ENCODE measurements at places on chromosomes 7 and 10.

DNA sequence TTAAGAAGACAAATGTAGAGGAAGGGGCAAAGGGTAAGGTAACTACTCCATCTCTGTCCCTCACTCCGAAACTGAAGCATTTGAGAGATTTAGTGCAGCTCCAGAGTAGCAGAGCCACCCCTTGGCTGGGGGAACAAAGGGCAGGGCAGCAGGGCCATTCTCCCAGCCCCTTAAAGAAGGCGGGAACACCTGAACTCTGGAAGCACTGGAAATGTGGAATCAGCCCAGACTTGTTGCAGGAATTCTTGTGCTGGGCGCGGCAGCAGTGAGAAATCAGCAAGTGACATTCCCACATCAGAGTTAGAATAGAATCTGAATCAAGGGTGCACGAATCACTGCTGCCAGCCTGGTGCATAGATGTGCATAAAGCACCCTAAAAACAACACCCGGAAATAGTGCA, 34.4 kb upstream of the GRM8 start:
- no peaks in the 10 kb centered on the region for H3K27me3 ChIP-seq
- H3K4me1 ChIP-seq = no peaks in the 10 kb centered on the region
- no peak overlapping the region for H3K27ac ChIP-seq

- H3K36me3 ChIP-seq = no peaks in the 10 kb centered on the region
- H3K4me3 ChIP-seq = no peak overlapping the region
- DNase-seq = no peak
- H3K27ac ChIP-seq = no peak overlapping the region
These were observed 1175.3 kb downstream of the GATA3 start for GRCh38 chr10:9229702-9230244.

DNA sequence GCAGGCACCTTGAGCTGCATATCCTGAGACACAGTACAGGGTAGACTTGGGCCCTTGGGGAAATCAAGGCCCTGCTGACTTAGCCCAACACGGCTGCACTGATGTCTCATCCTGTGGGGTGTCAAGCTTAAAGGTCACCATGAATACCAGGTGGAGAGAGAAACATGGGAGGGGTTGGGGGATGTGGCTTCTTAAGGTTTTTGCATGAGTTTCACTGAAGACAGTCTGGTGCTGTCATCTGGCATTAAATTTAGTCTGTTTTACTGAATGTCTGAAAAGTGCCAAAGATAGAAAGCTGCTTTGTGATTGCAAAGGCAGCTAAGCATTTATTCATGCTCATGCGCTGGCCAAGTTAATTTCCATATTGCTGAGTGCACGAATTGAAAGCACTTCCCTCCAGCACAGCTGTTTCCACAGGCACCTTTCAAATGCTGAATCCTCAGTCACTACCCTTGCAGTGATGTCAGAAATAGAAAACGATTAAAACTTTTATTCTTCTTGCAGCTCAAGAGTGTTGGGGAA, 102.1 kb downstream of the OSBPL3 start:
- H3K4me3 ChIP-seq = no peak overlapping the region
- H3K4me1 ChIP-seq = peaks cover 13% of the 10 kb centered on the region
- no peaks in the 10 kb centered on the region for H3K36me3 ChIP-seq
- no peaks in the 10 kb centered on the region for H3K27me3 ChIP-seq
- no peak for DNase-seq

- no peaks in the 10 kb centered on the region for H3K36me3 ChIP-seq
- H3K27ac ChIP-seq = no peak overlapping the region
- H3K27me3 ChIP-seq = no peaks in the 10 kb centered on the region
- DNase-seq = peak; percentile 68
- no peaks in the 10 kb centered on the region for H3K4me1 ChIP-seq
These were observed 174.5 kb upstream of the PPP2R2D start for GRCh38 chr10:131726076-131726880.

GRCh38 chr10:75234683-75235374, 928 bp downstream of the COMTD1 start:
- H3K4me3 ChIP-seq = peak overlapping the region; percentile 77
- peak; percentile 87 for DNase-seq
- H3K36me3 ChIP-seq = peaks cover 25% of the 10 kb centered on the region
- no peaks in the 10 kb centered on the region for H3K27me3 ChIP-seq
- H3K27ac ChIP-seq = no peak overlapping the region

DNA sequence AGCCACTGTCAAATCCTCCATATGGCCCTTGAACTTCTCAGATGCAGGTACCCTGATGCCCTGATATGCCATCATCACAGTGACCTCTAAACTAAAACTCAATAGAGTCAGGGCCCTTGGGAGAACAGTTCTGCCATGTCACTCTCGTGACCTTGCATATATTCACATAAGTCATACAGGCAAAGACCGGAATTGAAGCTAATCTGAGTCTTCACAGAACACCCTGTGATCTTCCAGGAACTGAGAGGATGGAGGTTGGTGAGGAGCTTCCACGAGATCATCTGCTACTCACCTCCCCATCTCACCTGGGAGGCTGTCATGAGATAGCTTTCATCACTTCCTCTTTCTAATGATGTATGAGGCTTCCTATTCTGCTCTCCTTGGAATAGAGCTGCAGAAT, 228.7 kb upstream of the CCDC6 start:
- no peak for DNase-seq
- no peak overlapping the region for H3K4me3 ChIP-seq
- no peak overlapping the region for H3K27ac ChIP-seq
- no peaks in the 10 kb centered on the region for H3K36me3 ChIP-seq

DNA sequence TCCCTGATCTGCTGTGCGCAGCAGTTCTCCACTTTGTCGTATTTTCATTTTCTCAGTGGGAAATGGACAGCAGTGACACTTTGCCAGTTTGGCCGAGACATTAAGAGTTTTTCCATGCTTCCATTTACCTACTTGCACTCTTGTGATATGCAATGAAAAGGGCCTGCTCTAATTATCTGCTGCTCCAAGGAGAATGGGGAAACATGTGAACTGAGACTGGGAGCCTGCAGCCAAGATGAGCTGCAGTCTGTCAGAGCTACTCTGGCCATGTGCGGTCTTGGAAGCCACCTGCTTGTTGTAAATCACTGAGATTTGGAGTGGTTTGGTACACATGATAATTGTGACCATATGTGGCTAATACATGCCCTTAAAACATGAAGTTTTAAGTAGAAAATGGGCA, 586.6 kb upstream of the POT1 start:
- no peaks in the 10 kb centered on the region for H3K36me3 ChIP-seq
- no peak for DNase-seq
- no peaks in the 10 kb centered on the region for H3K27me3 ChIP-seq
- no peak overlapping the region for H3K27ac ChIP-seq
- H3K4me3 ChIP-seq = no peak overlapping the region
